ENCODE measurements at places on chromosomes 4 and X.

GRCh38 chr4:11585506-11585905 lies 156.8 kb upstream of the HS3ST1 start:
- no peak for DNase-seq

GRCh38 chr4:15779306-15779705 lies 1.2 kb downstream of the CD38 start:
- DNase-seq, result no peak

- no peak for DNase-seq
These were observed 39.3 kb upstream of the CLDN34 start for GRCh38 chrX:9927698-9928482.

DNA sequence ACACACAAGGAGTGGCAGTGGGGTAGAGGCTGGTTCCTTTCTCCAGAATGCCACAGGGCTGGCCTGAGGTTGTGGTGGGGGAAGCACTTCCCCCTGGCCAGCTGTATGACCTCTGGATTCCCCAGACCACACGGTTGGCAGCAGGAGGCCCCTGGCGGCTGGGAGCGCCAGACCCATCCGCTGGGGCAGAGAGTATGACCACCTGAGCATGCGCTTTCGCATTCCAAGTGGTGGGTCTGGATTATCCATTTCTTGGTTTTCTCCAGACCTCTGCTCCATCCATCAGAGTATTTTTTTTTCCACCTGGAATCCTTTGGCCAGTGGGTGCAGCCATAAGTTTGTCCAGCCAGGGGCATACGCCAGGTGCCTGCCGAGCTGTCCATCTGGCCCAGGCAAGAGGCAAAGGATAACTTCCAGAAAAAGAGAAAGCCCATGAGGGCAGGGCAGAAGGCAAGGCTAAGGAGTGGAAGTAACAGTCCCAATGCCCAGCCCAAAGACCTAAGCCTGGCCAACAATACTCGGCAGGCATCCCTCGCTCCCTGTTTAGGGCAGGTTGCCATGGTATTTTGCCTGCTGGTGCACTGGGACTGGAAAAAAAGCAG lies 39.3 kb downstream of the NHSL2 start:
- no peak for DNase-seq

DNA sequence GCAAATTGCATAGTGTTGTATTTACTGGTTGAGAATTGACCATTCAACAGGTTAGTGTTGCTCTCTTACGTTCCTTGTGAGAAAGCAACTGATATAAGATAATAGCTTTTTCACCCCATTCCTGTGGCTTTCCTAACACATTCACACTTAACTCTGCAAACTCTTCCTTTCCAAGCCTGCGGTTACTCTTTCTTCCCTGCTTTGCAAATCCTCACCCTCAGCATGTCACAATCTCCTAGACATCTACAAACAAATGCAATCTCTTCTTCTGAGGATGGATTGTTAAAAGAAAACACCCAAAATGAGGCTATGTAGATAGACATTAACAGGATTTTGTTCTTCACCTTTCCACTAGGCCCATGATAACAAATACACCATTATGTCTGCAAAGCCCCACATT lies 771.7 kb upstream of the PCDH7 start:
- DNase-seq, result no peak

DNA sequence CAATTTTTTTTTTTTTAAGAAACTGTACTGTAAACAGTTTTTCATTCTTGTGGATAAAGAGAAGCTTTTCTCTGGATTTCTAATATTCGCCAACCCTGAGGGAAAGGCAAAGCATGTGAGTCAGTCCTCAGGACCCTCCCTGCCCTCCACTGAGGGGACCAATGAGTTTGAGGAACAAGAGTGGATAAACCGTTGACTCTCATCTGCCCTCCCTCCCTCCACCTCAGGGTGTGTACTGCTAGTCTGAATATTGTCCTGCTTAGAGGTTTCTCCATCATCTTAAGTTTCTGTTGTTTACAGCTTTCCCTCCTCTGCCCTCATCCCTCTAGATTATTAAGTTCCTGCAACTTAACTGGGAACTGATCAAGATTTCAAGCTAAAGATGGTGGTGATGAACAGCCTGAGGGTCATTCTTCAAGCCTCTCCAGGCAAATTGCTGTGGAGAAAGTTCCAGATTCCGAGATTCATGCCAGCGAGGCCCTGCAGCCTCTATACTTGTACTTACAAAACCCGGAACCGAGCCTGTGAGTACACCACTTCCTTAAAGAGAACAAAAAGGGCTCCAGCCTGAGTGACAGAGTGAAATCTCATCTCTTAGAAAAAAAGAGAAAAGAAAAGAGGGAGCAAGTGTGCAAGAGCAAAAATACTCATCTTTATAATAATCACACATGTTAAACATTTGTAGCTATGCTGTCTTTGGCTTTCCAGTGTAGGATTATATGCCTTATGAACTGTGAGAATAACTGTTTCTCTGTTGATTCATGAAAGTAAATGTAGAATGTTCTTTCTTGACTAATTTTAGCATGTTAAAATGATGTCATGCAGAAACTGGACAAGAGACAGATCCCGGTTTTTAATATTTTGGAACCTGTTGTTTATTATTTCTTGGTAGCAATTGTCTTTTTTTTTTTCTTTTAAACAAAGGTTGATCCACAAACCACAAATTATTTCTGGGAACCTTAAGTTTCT lies 11.9 kb downstream of the CA5B start:
- no peak for DNase-seq

DNA sequence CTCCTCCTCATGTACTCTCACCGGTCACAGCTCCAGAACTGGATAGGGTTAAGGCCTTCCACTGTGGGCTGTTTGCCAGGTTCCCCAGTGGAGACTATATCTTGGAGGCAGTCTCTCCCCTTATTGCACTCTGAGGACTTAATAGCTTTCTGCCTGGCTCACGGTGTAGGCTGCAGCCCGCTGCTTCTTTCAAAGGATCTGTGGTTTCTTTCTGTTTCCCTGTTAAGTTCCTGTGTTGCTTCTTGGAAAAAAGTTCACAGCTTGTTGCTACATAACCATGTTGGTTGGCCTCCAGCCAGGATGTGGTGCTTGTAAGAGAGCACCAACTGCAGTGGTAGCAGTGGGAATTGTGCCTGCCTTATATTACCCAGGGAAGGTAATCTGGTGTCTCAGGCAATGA lies 24.9 kb upstream of the ZDHHC15 start:
- no peak for DNase-seq

DNA sequence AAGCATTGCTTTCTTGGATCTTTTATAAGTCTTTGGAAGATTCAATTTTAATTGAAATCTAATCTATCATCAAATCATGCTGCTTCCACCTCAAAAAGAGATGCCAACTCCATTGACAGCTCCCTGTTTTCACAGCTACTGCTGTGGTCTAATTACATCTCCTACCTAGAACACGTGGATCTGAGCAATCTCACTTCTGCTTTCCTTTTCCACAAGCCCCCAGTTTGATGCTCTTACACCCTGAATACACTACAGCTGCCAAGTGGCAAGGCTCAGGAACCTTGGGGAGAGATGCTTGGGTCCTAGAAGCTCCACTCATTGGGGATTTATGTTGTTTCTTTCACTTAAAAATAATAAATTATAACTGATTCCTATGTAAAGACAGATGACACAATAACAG lies 172.0 kb downstream of the CFAP299 start:
- no peak for DNase-seq

- no peak for DNase-seq
These were observed 123.5 kb downstream of the CAMK2D start for GRCh38 chr4:113637823-113638561.

DNA sequence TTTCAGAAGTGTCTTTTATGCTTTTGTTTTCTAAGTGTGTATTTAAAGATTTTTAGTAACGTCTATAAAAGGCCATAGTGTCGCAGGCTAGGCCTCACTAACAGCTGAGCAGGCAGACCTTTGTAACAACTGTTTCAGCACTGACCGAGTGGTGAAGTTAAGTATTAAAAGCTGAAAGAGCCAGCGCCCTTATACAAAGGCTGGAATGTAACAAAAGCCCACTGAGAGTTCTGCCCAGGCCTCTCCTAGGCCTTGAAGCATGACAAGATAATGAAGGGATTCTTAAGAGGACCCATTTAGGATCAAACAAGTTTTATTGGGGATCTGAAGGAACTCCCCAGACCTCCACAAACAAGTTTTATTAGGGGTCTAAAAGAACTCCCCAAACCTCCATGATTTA lies 722.5 kb upstream of the PRKX start:
- no peak for DNase-seq

- no peak for DNase-seq
These were observed 40.6 kb downstream of the FAM149A start for GRCh38 chr4:186144946-186145569.

DNA sequence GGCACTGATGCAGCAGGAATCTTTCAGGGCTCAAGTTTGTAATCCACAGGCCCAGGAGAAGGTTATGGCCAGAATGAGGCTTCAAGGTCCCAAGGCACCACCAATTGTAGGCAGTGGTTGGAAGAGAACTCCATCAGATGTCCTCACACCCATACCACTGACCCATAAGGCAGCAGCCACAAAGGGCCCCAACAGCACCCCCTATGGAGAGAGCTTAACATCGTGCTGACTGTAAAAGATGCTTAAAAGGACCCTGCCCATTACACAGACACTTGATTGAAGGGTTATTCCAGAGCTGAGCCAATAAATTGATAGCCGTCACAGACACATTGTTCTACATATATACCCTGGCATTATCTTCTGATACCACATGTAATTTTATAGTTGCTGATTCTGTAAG lies 113.7 kb downstream of the SOWAHB start:
- no peak for DNase-seq

DNA sequence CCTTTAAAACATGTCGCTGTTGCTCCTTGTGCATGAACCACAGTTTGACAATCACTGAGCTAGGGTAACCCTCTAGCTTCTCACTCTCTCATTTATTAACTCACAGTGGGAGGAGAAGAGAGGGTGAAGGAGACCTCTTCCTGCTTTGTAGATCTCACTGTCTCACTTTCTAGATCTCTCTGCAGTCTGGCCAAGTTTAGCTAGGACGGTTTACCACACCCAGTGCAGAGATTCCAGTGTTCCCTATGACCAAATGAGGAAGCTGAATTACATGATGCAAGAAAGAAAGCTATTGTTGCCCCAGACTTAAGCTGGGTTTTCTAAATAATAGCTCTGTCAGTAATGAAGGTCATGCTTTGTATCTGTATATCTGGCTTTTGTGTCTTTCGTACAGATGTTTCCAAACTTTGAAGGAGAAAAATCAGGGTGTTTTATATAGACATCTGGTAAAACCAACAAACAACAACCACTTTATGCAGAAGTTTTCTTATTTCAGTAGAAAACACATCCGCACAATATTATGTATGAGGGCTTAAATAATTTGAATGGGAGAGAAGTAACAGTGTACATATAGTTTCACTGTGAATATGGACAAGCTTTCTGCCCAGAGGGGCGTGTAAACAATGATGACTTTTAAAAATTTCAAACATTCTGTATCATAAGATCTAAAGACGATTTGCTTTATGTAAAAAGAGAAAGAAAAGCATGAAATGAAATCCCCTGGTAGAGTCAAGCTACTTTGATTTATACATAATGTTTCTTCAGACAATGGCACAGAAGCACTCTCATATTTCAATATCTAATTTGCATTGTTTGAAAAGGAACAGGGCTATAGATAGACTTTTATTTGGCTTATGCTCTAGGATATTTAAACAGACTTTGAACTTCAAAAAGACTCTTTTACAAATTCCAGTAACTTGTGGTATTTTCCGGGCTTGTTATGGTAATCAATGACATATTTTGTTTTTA lies 582.3 kb downstream of the FSTL5 start:
- DNase-seq, result no peak

GRCh38 chr4:115883231-115883630 lies 769.8 kb upstream of the NDST4 start:
- DNase-seq, result no peak

DNA sequence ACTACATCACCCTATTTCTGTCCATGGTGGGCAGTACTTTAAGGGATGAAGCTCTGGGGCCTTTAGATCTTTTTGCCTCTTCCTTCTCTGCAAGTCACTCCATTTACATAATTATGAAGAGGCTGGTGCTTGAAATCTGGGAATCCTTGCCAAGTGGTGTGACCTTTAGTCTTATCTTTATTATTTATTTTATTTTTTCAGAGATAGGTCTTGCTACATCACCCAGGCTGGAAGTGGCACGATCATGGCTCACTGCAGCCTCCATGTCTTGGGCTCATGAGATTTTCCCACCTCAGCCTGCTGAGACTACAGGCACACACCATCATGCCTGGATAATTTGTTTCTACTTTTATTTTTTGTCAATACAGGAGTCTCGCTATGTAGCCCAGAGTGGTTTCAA lies 34.4 kb upstream of the HAND2 start:
- DNase-seq, result no peak

DNA sequence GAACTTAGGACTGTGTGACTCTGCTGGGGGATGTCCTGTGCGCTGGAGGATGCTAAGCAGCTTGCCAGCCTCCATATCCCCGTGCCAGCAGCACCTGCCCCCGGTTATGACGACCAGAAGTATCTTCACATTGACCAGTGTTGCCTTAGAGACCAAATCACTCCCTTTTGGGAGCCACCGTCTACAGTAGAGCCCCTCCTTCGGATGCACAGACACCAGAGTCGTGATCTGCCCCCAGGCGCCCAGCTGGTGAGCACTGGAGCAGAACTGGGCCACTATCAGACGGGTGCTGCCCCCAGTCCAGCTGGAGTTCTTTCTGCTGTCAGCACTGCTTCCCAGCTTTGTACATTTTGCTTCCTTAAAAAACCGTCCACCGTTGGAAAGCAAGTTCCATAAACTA lies 30.0 kb upstream of the TADA2B start:
- no peak for DNase-seq

GRCh38 chr4:140150886-140151698 lies 2.9 kb downstream of the MAML3 start:
- DNase-seq, result peak; percentile 87

All from RWPE2 (cell line).